ENCODE measurements at places on chromosomes 5 and 9.
A peak's percentile ranks its signal among the peaks of the same experiment; 100 is the strongest.

GRCh38 chr5:22590677-22591268 lies 262.4 kb downstream of the CDH12 start:
- DNase-seq = no peak

DNA sequence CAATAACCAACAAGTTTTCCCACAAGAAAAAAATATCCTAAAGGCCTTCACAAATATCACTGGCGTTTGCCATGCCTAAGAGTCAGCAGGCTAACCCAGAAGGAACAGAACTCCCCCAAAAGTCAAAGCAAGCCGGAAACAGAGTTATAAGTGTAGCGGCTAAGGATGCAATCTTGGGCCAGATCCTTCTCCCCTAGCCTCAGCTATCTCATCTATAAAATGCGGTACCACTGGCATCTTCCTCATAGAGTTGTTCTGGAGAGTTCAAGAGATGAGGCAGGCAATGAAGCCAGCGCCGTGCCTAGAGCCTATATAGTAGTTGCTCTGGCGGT lies 632 bp downstream of the DPM2 start:
- no peak for DNase-seq

- DNase-seq = no peak
Measured at GRCh38 chr5:66074901-66075300, 69.2 kb upstream of the SREK1 start.

GRCh38 chr5:91170266-91170665 lies 212.9 kb downstream of the ARRDC3 start:
- DNase-seq = peak; percentile 80

- DNase-seq = peak; percentile 91
Measured at GRCh38 chr5:100643473-100643872, 108.3 kb downstream of the FAM174A start.

GRCh38 chr5:149030838-149031397 lies 31.9 kb downstream of the SH3TC2 start:
- DNase-seq = no peak

GRCh38 chr9:137112564-137113384 lies 1.8 kb downstream of the DPP7 start:
- no peak for DNase-seq

DNA sequence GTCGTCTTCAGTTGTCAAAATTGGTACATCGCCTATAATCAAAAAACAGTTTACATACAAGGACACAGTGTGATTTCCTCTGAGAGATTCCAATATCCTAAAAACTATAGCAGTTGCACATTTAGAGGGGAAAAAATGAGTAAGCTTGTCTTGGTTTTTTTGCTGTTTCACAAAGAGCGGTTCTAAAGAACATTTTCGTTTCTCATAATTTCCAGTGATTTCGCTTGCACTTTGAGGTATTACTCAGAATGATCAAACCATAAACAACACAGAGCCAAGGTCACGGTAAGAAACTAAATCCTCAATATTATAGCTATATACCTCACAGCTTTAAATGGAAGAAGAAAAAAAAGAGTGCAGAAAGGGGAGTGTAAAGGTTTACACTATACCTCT lies 861 bp downstream of the MTX3 start:
- DNase-seq = no peak

- peak; percentile 95 for DNase-seq
Measured at GRCh38 chr9:116549061-116549664, 137.9 kb upstream of the TRIM32 start.

DNA sequence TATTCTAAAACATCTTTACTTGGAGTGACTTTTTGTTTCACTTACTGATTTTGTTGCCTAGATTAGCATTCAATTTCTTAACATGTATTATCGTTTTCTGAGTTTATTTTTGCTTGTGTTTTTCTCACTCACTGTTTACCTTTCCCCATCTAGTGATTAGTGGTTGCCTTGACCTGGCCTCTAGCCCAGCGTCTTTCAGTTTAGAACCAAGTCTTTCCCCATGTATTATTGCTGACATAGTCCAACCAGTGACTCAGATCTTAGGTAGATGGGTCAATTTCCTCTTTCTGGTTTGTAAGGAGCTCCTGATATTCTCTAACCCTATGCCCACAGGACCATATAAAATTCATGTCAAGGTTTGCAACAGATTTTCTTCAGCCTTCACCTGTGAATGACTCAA lies 135.5 kb downstream of the PRR16 start:
- DNase-seq = peak; percentile 77

DNA sequence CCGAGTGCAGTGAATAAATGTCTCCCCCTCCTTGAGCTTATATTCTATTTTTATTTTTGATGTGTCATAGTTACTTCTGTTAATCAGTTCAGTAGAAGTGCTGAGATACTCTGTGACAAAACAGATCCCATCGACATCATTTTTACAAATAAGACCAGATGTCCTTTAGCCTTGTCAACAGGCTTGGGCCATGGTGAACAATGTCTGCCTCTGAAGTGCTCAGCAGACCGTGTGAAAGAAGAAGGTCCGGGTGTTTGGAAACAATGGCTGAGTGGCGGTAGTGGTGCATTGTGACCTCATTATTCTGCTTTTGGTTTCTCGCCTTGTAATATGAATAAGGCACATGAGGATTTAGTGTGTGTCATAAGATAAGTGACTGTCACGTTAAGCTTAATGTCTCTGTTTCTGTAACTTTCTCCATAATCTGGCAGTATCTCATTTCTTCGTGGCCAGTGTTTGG lies 71.2 kb downstream of the SYK start:
- no peak for DNase-seq

DNA sequence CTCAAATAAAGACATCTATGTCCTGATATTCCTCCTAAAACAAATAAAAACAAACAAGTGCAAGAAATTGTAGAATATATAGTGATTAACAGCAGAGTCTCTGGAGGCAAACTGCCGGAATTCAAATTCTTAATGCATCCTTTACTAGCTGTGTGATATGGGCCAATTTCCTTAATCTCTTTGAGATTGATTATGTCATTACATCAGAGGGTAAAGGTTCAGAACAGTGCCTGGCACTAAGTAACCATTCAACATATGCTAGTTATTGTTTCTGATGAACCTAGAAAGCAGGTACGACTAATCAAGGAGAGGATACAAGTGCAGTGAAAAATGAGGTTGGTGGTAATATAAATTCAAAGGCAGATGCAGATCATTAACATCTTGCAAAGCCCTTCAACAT lies 81.1 kb upstream of the ADAMTS19 start:
- DNase-seq = no peak

DNA sequence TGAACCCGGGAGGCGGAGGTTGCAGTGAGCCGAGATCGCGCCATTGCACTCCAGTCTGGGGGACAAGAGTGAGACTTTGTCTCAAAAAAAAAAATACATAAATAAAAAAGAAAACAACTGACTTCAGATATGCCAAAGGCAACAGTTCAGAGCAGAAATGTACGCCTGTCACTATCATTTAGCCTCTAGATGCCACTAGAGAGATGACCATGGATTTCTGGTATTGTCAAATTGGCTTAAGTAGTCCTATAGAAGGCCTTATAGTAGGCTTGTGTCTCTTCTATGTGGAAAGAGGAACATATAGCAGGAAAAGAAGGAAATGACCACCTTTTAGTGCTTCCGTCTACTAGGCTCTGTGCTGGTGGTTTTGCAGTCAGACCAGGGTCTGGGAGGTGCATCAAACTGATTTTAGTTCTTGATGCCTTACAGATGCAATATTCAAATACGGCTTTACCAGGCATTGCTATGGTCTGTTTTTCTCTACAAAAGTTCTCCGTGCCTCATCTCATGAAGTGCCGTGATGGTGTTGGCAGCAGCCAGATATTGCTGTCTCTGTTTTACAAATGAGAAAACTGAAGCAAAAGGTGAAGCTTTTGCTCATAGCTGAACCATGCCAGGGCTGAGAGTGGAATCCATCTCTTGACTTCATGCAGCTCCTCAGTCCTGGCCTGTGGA lies 17.2 kb downstream of the AGXT2 start:
- DNase-seq = no peak

DNA sequence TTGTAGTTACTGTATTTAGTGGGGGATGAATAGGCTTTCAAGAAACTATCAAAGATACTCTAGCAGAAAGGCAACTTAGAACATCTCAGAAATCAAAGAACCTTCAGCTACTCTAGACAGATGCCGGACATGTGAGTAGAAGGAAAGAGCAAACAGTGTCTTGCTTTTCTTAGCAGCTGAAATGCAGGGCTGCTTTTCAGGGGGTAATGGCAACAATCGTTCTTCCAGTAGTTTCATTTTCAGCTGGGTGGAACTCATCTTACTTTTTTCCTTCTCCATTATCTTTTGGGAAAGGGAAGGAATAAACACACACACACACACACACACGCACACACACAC lies 281.6 kb downstream of the CRB2 start:
- DNase-seq = no peak

- DNase-seq = no peak
Measured at GRCh38 chr5:9455826-9456434, 89.9 kb downstream of the SEMA5A start.

GRCh38 chr5:149939546-149939945 lies 5.0 kb downstream of the PDE6A start:
- DNase-seq = peak; percentile 93

DNA sequence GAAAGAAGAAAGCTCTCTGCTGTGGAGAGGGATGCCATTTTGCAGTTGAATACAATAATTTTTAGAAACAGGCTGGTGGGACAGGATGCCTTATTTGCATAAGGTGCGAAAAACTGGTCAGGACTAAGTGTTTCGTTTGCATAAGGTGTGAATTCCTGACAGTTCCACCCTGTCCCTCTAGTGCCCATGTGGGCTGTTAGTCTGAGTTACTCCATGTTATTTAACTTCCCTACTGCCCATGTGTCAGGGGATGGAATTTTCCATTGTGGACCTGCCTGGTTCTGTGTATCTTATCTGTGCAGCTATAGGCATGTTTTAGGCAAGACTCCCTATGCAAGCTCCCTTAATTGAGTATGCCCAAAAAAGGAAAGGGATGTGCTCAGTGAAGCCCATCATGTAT lies 35.3 kb upstream of the NFIL3 start:
- DNase-seq = no peak

DNA sequence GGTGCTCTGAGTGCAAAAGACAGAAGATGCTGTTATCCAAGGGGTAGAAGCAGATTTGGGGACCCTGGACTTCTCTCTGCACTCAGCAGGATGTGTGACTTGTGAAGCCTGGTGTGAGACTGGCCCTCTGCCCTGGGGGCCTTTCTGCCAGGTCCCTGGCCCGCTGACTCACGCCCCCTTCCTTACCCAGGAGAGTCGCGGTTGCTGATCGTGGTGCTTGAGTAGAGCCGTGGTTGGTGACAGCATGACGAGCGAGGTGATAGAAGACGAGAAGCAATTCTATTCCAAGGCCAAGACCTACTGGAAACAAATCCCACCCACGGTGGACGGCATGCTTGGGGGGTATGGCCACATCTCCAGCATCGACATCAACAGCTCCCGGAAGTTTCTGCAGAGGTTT lies 6.5 kb downstream of the NTMT1 start:
- DNase-seq = peak; percentile 16

DNA sequence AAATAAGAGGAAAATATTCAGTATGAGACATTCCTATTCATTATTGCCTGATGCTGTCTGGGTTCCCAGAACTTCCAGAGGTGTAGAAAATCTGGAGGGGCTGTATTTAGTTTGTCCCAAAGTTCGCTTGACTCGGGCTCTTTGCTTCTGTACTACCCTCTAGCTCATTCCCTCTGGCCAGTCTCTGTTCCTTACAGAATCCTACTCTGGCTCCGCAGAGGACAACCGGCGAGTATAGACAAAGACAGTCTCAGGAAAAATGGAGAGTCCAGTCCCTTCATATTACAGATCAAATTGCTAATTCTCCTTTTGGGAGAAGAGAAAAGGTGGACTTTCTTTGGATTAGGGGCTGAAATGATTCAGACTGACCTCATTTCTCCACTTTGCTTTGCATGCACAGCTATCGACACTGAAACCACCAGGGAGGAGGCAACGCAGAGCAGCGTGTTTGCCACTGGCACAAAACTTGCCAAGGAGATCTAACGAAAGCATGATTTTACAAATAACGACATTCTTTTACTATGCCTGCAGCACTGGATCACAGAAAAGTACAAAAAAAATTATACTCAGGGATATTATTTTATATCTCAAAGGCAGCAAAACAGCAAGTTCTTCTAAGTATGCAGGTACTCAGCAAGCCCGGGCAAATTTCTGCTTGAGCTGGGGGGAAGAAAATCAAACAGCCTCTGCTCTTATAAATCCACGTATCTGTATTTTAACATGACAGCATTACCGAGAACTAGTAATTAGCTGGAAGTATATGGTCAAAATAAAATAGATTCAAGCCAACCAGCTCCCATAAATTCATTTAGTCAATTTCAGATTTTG lies 279.7 kb downstream of the NPR3 start:
- no peak for DNase-seq

- DNase-seq = no peak
Measured at GRCh38 chr5:66144834-66145390, 812 bp downstream of the SREK1 start.

- DNase-seq = no peak
Measured at GRCh38 chr5:145586661-145587307, 248.4 kb downstream of the PRELID2 start.

DNA sequence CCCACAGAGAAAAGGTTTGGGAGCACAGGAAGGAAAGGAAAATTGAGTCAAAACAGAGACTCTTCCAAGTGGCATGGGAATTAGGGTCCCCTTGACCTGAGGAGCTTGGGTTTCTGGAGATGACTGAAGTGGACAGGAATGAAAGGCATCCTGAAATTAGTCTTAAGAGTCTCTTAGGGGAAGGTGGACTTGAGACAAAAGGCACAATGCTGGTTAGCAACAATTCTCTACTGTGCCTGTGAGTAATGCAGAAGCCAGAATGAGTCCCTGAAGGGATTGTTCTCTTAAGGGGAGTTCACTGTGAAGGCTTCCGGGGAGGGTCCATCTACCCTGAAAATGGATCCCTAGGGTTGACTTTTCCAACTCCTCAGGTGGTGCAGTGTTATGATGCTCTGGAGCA lies 58.4 kb upstream of the FOXE1 start:
- DNase-seq = peak; percentile 62

DNA sequence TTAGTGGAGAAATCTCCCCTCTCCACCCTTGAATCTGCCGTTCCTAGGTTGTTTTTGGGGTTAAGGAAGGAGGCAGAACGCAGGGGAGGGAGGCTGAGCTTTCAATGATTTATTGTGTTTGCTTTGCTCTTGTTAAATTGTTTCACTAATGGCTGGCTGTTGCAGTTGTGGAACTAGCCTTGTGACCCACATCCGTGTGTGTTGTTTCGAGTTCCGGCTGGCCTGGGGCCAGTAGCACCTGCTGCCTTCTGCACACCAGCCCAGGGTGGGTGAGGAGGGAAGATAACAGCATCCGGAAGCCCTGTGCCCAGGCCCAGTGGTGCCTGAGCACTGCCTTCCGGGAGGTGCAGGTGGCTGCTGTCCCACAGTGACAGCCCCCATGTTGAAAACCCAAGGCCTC lies 3.6 kb downstream of the ERGIC1 start:
- peak; percentile 77 for DNase-seq

- no peak for DNase-seq
Measured at GRCh38 chr9:87089929-87090328, 142.6 kb upstream of the GAS1 start.

DNA sequence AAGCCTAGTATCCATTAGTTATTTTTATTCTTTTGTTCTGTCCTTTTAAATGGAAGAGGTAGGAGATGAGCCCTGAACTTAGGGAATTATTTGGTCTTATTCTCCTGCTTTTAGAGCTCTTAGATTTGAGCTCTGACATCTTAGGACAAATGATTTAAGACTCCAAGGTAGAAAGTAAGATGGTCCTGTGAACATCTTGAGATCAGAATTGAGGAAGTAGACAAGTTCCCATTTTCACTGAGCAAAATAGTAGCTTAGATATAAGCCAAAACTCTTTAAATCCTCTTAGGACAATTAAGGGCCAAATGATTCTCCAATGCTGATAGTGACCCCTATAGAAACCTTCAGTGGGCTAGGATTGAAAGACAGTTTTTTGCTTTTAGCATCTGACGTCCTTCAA lies 53.0 kb upstream of the RUSC2 start:
- no peak for DNase-seq

Data from renal cortical epithelial cell (primary cell).